ENCODE measurements at places on chromosomes 5 and 9. TPM values are rescaled to one million over a fixed set of nuclear protein-coding genes. Genes with fewer than 3 reads are reported as not detected.

- no peak for DNase-seq
Measured at GRCh38 chr5:34682926-34683623, 26.9 kb downstream of the RAI14 start.

GRCh38 chr5:14777187-14777586 lies 94.4 kb downstream of the ANKH start:
- DNase-seq, result no peak

DNA sequence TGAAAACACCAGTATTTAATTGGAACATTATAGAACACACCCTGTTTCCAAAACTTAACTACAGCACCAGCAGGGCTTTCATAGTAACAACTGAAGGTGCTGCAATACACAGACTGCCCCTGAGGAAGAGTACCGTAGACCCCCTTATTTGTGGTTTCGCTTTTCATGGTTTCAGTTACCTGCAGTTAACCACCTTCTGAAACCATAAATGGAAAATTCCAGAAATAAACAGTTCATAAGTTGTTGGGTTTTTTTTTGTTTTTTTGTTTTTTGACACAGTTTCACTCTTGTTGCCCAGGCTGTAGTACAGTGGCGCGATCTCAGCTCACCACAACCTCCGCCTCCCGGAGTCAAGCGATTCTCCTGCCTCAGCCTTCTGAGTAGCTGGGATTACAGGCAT lies 9.5 kb upstream of the GLDC start:
- DNase-seq, result no peak

DNA sequence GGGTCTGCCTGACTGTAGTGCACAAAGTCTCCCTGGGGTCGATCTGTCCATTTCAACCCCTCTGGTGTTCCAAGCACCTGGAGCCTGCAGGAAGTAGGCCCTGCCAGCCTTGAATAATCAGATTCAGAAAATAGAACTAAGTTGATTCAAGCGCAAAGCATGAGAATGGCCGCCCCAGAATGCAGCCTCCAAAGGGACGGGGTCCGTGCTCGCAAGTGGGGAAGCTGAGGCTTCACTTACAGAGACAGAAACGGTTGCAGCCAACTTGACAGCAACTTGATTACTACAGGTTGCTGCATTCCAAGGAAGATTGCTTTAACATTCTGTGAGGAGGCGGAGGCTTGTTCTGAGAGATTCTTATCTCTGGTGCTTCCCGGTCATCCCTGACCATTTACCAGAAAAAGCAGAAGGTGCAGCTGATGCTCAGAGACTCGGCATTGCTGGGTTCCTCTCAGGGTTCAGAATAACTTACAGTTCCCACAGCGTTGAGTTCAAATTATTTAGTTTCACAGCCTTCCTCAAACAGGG lies 14.9 kb upstream of the LRRC14B start:
- no peak for DNase-seq

- no peak for DNase-seq
Measured at GRCh38 chr5:107523029-107523680, 147.6 kb downstream of the EFNA5 start.

GRCh38 chr9:120913647-120914264 lies 12.8 kb downstream of the TRAF1 start:
- no peak for DNase-seq

GRCh38 chr5:172939611-172940267 lies 19.5 kb upstream of the RPL26L1 start:
- DNase-seq, result no peak

DNA sequence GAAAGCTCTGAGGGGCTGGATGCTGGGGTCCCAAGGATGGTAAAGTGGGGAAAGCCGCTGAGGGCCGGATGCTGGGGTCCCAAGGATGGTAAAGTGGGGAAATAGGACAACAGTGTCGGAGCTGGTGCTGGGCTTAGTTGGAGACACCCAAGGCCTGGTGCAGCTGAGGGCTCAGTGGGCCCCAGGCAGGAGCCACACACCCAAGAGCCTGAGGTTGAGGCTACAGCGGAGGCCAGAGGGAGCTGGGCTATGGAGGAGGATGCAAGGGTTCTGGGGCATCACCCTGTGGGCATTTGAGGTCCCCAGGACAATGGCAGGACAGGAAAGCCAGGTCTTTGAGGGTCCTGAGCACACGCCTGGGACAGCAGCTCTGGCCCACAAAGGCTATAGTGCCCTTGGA lies 19.1 kb upstream of the SLC9A3 start:
- DNase-seq, result no peak

- no peak for DNase-seq
Measured at GRCh38 chr5:4639946-4640345, 500.2 kb upstream of the ADAMTS16 start.

DNA sequence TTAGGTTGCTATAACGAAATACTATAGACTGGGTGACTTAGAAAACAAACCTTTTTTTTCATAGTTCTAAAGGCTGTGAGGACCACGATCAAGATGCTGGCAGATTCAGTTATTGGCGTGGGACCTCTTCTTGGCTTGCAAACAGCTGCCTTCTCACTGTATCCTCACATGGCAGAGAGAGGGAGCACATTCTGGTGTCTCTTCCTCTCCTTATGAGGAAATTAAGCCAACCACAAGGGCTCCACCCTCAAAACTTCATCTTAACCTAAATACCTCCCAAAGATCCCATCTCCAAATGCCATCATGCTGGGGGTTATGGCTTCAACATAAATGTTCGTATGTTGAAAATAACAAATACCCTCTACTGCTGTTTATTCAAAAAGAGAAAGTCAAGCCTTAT lies 197.1 kb downstream of the CEMIP2 start:
- no peak for DNase-seq

GRCh38 chr5:55143624-55144023 lies 16.3 kb upstream of the GPX8 start:
- DNase-seq, result no peak

Gene FGFR4
- 0.33 TPM for total RNA-seq

Gene DAB2IP
- 23.5 TPM for total RNA-seq

Gene SPAG8
- total RNA-seq, result 1.7 TPM

Gene PRLR
- total RNA-seq, result 1.7 TPM
